Kidney glomerular epithelial cell (primary cell): ENCODE measurements at places on chromosomes 4 and X.
A peak's percentile ranks its signal among the peaks of the same experiment; 100 is the strongest.

DNA sequence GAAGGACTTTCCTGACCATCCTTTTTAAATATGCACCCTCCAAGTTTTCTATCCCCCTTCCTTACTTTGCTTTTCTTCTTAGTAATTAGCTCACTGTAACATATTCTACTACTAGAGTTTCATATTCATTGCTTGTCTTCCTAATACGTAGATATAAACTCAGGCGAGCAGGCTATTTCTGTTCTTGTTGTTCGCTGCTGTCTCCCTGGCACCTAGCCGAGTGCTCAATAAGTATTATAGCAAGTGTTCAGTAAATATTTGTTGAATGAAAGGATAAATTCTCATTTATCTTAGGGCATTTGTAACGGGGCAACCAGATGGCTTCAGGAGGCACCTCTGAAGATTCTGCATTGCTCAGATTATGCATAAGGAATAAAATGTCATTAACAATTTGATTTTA is 6.8 kb upstream of the RHOH start:
- no peak for DNase-seq

GRCh38 chrX:132033166-132033565 is 10.1 kb downstream of the STK26 start:
- DNase-seq, result no peak

GRCh38 chrX:18885328-18886004 is 98.4 kb downstream of the PHKA2 start:
- DNase-seq, result no peak

DNA sequence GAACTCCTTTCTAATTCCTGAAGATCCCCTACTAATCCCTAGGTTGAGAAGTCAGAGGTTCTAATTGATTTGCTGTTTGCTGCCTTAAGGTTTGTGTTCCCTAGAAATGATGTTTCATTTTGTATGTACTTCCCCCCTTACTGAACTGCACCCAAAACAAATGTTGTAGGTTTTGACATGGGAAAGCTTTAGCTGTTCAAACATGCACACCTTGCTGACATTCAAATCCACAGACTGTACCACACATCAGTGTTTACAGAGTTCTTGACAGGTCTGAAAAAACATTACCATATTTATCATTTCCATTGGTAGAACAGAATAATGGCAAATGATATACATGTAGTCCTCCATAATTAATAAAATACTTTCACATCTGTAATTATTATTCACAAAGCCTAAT is 18.2 kb downstream of the EGF start:
- no peak for DNase-seq

- no peak for DNase-seq
These were observed 49.5 kb upstream of the ADRA2C start for GRCh38 chr4:3716631-3717235.

GRCh38 chr4:152676052-152676854 is 3.5 kb downstream of the TMEM154 start:
- DNase-seq, result no peak

- DNase-seq, result no peak
These were observed 154.4 kb downstream of the AMMECR1 start for GRCh38 chrX:110163488-110163887.

- peak; percentile 80 for DNase-seq
These were observed 11.3 kb downstream of the DTHD1 start for GRCh38 chr4:36292556-36293188.

DNA sequence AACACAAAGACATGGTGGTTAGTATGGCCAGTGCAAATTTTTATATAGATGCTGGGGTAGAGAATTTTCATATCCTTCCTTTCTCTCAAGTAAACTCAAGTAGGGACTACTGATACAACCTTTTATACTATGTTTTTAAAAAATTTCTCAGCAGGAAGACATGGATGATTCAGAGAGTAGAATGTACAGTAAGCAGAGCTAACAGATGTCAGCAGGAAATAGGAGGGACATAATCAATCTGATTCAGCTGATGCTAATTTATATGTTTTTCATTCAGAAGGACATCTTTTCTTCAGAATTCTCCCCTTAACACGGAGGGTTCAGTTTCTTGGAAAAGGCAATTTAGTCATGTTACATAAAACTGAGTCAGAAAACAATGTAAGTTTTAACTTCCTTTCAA is 95.4 kb downstream of the GRIA2 start:
- no peak for DNase-seq

- no peak for DNase-seq
These were observed 84.7 kb downstream of the CRMP1 start for GRCh38 chr4:5808081-5808741.

DNA sequence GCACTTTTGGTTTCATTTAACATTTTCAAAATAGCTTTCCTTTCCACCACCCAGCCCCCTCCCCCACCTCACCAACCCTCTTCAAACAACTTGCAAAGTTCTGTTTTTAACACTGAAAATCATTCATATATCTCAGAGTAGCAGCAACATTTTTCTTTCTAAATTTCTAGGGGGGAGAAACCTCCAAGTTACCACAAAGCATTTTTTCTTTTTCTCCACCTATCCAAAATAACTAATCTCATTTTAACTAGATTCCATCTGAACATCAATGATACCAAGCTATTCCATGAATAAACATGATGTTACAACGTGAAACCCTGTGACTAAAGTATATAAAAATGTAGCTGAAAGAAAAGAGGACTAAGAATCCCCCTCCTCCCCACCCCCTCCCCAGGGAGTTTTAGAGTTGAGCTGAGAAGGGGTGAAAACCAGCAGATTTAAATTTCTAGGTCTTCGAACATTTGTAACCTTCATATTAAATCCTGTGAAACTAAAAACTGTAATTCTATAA is 5.2 kb downstream of the LDB2 start:
- no peak for DNase-seq

GRCh38 chr4:79650794-79651431 is 242.9 kb upstream of the GK2 start:
- DNase-seq, result peak; percentile 73

- DNase-seq, result no peak
These were observed 64.1 kb downstream of the TMA16 start for GRCh38 chr4:163558539-163559044.

DNA sequence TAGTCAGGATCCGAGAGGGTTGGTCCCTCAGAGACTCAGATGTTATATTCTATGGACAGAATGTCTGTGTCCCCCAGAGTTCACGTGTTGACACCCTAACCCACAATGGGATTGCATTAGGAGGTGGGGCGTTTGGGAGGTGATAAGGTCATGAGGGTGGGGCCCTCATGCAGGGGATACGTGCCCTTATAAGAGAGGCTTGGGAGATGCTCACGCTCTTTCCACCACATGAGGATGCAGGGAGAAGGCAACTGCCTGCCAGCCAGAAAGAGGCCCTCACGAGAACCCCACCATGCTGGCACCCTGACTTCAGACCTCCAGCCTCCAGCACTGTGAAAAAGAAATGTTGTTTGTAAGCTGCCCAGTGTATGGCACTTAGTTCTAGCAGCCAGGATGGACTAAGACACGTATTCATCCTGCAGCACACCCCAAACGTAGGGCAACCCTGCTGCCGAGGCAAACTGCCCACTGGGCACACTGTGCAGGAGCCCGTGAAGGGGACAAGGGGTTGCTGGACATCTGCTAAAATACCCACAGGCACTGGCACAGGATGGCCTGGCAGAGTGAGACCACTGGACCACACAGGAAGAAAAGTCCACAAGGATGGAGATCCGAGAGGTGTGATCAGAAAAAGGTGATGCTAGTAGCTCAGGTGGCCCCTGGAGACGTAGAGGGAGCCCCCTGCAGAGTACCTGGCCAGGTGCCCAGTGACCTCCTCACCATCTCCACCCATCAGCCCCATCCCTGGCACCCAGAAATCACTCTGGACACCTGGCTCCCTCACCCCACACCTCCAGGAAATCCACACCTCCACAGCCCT is 62.7 kb downstream of the HTRA3 start:
- DNase-seq, result no peak

GRCh38 chr4:153281476-153281875 is 63.0 kb upstream of the MND1 start:
- no peak for DNase-seq

GRCh38 chrX:20623448-20623847 is 356.7 kb upstream of the RPS6KA3 start:
- peak; percentile 18 for DNase-seq

- no peak for DNase-seq
These were observed 281.7 kb downstream of the RCHY1 start for GRCh38 chr4:75232546-75232945.

GRCh38 chr4:66169341-66169740 is 499.1 kb upstream of the EPHA5 start:
- no peak for DNase-seq

DNA sequence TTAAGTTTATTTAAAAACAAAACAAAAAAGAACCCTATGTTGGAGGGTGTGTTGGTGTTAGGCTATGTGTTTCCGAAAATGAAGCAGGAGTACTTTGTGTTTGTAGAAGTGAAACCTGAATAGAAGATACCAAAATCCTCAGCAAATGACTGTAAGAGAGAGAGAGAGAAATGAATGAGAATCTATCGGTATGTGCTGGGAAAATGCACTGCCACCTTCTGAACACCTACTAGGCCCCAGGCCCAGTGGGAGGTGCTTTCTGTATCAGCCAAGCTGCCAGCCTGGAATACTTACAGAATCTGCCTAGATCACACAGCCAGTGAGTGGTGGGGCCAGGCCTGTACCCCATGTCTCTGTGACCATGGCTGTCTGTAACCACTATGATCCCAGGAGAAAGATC is 14.9 kb upstream of the PIM2 start:
- DNase-seq, result no peak

- no peak for DNase-seq
These were observed 182.4 kb upstream of the LCORL start for GRCh38 chr4:18203966-18204365.

GRCh38 chr4:112813790-112814189 is 176.8 kb downstream of the LARP7 start:
- DNase-seq, result peak; percentile 10

GRCh38 chrX:56728752-56729151 is 291 bp upstream of the NBDY start:
- peak; percentile 52 for DNase-seq

DNA sequence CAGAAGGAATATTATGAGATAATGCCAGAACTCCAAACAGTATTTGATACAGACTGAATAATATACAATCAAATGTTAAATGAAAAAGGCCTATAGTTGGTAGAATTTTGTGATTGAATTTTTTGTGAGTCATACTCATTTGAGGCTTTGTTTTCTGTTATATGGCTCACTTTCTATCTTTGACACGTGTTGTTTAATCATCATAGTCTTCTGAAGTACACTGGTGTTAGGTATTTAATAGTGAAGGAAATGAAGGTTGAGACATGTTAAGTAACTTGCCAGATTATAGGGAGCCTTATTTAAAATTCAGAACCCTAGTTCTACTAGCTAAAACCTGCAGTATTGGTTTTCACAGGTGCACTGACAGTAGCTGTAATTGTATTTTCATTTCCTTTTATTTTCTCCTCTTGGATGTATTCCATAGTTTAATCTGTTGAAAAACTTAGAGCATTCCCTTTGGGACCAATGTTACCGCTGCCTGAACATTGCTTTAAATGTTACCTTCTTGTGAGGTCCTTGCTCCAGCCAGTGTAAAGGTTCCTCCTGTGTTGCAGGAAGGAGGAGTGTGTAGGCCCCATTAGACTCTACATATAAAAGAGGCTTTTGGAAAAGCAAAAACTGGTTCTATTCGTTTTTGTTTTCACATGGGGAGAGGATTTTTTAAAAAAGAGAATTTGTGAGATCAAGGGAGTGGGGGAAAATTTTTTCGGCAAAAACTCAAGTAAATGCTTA is 224.1 kb downstream of the ARHGAP10 start:
- no peak for DNase-seq

DNA sequence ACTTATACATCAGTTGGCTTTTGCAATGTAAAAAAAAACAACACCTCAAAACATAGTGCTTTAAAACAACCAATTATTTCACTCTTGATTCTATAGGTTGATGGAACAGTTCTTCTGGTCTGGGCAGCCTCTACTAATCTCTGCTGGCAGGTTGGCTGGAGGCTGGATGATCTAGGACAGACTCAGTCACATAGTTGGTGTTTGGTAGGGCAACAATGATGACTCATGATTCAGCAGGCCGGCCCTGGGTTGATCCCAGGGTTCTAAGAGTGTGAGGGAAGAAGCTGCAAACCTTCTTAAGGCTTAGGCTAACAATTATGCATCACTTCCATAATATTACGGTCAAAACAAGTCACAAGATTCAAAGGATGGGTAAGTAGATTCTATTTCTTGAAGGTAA is 558.2 kb downstream of the ZNF674 start:
- no peak for DNase-seq
